H7 (cell line): ENCODE measurements at places on chromosomes 5 and 9.

DNA sequence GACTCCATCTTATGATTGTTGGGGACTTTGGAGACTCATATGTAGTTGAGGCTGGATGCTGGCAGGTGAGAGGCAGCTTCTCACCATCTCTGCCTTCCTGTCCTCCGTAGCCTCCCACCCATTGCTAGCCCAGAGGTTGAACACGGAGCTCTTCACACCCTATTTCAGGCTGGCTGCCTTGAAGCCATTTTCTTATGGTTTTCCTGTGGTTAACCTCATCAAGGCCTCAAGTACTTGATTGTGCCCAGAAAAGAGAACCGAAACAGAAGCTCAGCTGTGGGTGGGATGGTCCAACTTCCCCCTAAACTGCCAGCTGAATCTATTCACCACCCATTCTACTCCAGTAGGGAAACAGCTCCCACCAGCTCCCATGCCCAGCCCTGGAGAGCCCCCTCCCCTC is 102.9 kb downstream of the LIFR start:
- no peak for DNase-seq

- DNase-seq: no peak
Observed at GRCh38 chr9:135914921-135915320, 7.6 kb upstream of the CAMSAP1 start.

DNA sequence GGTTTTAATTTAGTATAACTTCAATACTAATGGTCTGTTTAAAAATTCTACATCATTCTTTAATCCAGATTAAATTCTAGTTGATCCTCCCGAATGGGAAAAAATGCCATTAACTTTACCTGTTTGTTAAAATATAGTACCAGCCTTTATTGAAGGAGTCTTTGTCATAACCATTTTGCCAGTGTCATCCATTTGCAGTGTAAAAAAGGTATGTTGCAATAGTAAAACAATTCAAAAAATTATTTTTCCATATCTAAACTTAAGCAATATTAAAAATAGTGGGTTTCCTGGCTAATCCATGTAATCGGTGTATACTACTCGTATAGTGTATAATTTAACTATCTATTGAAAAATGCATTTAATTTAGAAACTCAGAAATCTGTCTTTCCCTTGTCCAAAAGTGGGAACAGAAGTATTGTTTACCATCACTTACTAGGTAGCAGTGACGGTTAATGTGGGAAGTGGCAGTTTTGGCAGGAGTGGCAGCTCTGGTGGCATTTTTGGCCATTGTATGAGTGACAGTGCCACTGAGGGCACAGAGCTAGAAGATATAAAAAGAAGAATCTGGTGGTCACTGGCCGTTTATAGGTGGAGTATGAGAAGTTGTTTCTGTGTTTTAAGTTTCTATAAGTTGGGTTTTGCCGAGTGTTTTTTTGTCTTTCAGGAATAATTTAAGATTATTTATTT is 1.9 kb downstream of the AP3S1 start:
- DNase-seq: no peak

- DNase-seq: no peak
Observed at GRCh38 chr9:38119560-38120236, 50.7 kb upstream of the SHB start.

DNA sequence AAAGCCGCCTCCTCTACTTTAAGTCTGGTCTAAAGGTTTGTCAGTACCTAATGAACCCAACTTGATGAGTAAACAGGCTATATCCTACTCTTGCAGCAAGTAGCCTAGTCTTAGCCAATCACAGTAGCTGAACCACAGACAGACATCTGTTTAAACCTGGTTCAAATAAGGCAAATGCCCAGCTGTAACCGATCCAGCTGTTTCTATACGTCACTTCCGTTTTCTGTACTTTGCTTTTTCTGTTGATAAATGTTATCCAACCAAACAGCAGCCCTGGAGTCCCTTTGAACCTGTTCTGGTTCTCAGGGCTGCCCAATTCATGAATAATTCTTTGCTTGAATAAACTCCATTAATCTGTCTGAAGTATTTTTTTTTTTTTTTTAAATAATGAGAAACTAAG is 76.9 kb upstream of the EQTN start:
- DNase-seq: no peak
